Iris pigment epithelial cell (primary cell): ENCODE measurements at places on chromosomes 16 and 17.

- no peak for DNase-seq
Measured at GRCh38 chr17:64015447-64015846, 5.0 kb downstream of the ICAM2 start.

GRCh38 chr16:27781195-27781524 lies 231.2 kb downstream of the KATNIP start:
- no peak for DNase-seq

DNA sequence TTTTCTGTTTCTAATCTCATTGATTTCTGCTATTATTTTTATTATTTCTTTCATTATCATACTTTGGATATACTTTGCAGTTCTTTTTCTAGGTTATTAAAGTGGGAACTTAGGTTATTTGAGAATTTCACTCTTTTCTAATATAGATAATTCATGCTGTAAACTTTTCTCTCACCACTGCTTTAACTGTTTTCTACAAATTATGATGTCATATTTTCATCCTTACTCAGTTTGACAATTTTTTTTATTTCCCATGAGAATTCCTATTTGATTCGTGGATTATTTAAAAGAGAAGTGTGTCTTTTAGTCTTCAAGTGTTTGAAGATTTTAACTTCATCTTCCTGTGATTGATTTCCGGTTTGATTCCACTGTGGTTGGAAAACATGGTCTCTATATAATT lies 336.8 kb upstream of the SALL1 start:
- DNase-seq: no peak

GRCh38 chr16:19844945-19845641 lies 39.6 kb downstream of the GPRC5B start:
- peak; percentile 95 for DNase-seq

- no peak for DNase-seq
Measured at GRCh38 chr17:49280061-49280460, 49.5 kb upstream of the PHOSPHO1 start.

GRCh38 chr16:2924901-2925755 lies 13.4 kb downstream of the FLYWCH1 start:
- DNase-seq: no peak

GRCh38 chr16:22007159-22007508 lies 777 bp upstream of the MOSMO start:
- DNase-seq: no peak

GRCh38 chr17:19958023-19958422 lies 19.6 kb downstream of the AKAP10 start:
- DNase-seq: peak; percentile 93

- DNase-seq: no peak
Measured at GRCh38 chr17:76951375-76951905, 83.2 kb downstream of the MGAT5B start.

- DNase-seq: no peak
Measured at GRCh38 chr17:37065486-37066321, 117.0 kb downstream of the AATF start.
